ENCODE measurements at places on chromosomes 13 and 19.

GRCh38 chr19:12646551-12646950 lies 20.0 kb downstream of the MAN2B1 start:
- DNase-seq: no peak

GRCh38 chr13:107738004-107738403 lies 477.3 kb downstream of the LIG4 start:
- DNase-seq: no peak

- peak; percentile 31 for DNase-seq
These were observed 9.6 kb upstream of the TIMM44 start for GRCh38 chr19:7953060-7953459.

DNA sequence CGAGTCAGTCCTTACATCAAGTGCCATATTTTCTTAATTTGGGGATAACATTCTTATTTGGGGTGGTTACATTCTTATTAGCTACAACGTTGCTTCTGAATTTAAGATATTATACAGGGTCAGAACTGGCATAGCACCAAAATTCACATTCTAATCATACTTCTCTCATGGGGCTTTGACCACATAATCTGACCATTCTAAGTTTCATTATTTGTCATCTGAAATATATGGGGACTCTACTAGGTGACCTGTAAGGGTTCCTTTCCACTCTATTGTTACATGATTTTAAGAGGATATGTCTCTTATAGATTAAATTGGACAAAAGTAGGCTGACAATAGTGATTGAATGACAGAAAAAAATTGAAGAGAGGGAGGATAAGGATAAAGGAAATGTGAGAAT lies 536.5 kb downstream of the KCTD12 start:
- no peak for DNase-seq

All from HFFc6 (cell line).